ENCODE measurements at places on chromosomes 13 and 19.

GRCh38 chr13:71408416-71408815 lies 458.6 kb downstream of the DACH1 start:
- DNase-seq = no peak

DNA sequence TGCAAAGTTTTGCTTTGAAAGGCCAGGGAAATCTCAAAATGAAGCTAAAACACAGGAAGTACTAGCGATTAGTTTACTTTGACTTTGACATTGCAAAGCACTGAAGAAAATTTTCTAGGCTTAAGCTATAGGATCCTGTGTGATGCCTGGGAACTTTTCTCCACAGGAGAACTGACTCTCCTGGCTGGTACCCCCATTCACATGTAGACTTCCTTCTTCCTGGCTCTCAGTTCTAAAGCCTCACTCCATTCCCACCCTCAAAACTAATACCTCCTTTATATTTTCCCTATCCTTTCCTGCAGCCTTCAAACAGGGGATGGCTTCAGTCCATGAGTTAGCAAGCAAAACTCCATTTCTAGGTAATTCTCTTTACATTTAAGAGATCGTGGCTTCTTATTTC lies 189.5 kb downstream of the SLITRK1 start:
- no peak for DNase-seq

DNA sequence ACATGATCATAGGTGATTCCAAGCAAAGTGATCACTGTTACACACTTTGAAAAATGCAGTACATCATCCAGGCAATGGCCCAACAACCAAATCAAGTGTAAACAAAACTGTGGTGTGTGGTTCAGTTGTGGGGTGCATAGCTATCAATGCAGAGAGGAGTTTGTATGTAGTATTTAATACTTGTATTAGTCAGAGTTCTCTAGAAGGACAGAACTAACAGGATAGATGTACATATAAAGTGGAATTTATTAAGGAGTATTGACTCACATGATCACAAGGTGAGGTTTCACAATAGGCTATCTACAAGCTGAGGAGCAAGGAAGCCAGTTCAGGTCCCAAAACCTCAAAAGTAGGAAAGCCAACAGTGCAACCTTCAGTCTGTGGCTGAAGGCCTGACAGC lies 249.3 kb upstream of the HTR2A start:
- no peak for DNase-seq

DNA sequence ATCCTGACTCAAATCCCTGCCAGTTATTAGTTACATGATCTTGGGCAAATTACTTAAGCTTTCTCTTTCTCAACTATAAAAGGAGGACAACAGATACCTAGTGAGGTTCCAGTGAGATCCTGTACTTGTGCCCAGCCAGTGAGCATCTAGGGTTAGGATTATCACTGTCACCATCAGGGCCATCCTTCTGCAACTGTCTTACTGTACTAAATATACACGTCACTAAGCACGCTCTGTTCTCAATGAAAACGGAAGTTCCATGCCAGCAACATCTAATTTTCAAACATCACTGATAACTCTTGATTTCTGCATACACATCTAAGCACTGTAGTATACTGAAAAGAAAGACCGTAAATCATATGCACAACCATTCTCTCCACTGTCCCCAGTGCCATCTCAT lies 70.0 kb downstream of the FOXO1 start:
- no peak for DNase-seq

DNA sequence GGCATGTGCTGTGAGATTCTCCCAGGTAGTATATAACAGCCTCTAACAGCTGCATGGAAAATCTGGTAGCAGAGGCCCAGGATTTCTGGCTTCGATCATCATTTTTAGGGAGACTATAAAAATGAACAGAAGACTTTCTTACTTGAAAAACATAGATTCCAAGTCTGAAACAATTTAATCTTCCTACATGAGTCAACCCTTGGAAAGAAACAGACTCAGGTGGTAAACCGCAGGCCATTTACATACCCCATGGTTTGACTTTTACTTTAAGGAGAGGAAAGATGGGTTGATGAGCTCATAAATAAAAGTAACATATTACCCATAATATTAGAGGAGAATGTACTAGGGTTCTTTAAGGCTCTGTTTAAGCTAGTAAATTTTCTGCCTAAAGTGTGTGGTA lies 121.6 kb downstream of the CYSLTR2 start:
- DNase-seq = no peak

GRCh38 chr19:42122691-42123607 lies 9.3 kb downstream of the POU2F2 start:
- no peak for DNase-seq

- no peak for DNase-seq
These were observed 4.6 kb downstream of the TCF3 start for GRCh38 chr19:1647501-1648458.

GRCh38 chr19:38148337-38148736 lies 75.7 kb downstream of the DPF1 start:
- no peak for DNase-seq

DNA sequence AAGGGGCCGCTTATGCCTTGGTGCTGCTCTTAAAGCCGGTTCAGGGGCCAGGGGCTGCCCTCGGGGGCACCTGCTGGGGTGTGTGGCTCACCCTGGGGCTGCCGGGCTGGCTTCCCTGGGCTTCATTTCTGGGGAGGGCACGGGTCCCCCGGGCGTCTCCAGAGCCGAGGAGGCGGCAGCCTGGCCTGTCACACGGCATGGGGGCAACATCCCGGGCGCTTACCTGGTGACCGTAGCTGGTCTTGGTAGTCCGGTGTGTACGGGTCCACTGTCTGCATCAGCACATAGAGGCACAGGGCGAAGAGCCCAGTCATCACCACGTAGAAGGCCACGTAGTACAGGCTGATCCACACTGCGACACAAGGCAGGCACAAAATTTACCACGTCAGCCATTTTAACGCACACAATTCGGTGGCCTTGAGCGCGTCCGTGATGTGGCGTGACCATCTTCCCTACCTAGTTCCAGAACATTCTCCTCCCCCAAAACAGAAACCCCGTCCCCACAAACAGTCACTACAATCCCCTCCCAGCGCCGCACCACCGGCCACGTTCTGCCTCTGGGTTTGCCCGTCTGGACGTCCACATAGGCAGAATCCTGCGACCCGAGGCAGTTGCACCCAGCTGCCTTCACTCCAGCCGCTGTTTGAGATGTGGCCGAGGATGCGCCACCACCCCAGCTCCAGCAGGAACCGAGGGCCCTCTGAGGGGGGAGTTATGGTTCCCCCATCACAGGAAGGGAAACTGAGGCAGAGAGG lies 3.2 kb downstream of the ATP4B start:
- DNase-seq = no peak
